ENCODE measurements at places on chromosomes 16 and 17. TPM values are rescaled to one million over a fixed set of nuclear protein-coding genes. Genes with fewer than 3 reads are reported as not detected.

- DNase-seq, result no peak
These were observed 441.0 kb upstream of the SALL1 start for GRCh38 chr16:51592001-51592501.

GRCh38 chr16:57028086-57028485 is 38.7 kb downstream of the NLRC5 start:
- DNase-seq, result no peak

DNA sequence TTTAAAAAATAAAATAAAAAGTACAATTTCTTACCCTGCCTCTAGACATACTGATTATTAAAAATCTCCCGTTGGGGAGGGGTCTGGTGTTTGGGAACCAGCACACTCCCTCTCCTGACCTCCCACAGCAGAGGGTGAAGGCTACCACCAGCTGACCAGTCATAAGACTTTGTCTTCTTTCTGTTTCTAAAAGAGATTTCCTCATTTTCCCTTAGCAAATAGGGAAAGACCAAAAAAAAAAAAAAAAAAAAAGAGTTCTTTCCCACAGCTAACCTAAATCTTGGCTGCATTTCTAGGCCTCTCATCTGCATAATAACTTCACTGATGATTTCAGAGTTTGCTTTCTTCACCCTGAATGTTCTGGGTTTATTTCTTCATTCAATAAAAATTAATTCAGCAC is 30.3 kb downstream of the CDK5RAP3 start:
- no peak for DNase-seq

The EDC4 gene
- total RNA-seq, result 33.2 TPM

Measured in left ventricle myocardium inferior (tissue), 1 donor.